SK-N-SH treated with all-trans-retinoic acid at 6 μM for 48 hours (cell line): ENCODE measurements at places on chromosomes 3 and 15.

DNA sequence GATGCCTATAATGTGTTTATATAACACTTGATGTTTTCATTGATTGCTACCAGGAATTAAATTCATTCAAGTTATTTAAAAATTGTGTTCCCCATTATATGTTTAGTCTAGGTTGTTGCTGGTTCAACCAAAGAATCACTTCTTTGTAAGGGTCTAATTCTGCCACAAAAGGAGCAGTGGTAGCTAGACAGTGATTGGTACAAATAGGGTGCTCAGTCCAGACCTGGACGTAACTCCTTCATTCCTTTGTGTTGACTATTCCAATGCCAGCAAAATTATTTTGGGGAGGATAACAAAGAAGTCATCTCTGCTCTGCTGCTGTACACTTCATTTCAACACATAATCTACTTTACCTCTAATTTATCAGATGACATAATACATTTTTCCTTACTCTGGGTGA, 1.2 kb downstream of the CHMP2B start:
- ATAC-seq, result no peak

- ATAC-seq, result no peak
Measured at GRCh38 chr15:78197632-78198031, 36.7 kb downstream of the ACSBG1 start.

- no peak for ATAC-seq
Measured at GRCh38 chr3:97689111-97689510, 75.4 kb upstream of the ARL6 start.

DNA sequence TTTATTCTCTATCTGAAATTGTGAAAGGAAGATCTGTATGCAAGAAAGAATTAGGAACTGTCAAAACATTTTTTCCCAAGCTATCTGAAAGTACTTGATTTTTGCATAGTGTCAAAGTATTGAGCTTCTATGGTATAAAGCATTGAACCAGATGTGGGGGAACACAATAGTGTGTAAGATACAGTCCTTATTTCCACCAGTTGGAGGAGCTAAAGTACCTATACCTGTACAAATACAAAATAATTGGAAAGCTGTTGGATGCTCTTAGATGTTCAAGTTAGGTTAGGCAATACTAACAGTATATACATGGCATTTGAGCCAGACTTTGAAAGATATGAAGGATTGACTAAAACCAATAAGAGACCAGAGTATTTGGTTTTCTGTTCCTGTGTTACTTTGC, 148.4 kb downstream of the B3GALNT1 start:
- peak; percentile 68 for ATAC-seq

GRCh38 chr3:77081240-77081661, 41.4 kb downstream of the ROBO2 start:
- ATAC-seq, result no peak

DNA sequence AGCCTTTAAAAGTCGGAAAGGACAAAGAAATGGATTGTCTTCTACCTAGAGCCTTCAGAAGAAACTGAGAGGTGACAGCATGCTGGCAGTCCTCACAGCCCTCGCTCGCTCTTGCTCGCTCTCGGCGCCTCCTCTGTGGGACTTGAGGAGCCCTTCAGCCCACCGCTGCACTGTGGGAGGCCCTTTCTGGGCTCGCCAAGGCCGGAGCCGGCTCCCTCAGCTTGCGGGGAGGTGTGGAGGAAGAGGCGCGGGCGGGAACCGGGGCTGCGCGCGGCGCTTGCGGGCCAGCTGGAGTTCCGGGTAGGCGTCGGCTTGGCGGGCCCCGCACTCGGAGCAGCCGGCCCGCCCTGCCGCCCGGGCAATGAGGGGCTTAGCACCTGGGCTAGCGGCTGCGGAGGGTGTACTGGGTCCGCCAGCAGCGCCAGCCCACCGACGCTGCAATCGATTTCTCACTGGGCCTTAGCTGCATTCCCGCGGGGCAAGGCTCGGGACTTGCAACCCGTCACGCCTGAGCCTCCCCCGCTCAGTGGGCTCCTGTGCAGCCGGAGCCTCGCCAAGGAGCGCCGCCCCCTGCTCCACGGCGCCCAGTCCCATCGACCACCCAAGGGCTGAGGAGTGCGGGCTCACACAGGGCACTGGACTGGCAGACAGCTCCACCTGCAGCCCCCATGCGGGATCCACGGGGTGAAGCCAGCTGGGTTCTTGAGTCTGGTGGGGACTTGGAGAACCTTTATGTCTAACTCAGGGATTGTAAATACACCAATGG, 953.8 kb upstream of the GBE1 start:
- no peak for ATAC-seq

- no peak for ATAC-seq
Measured at GRCh38 chr15:91298101-91298500, 198.0 kb downstream of the SV2B start.

- ATAC-seq, result no peak
Measured at GRCh38 chr3:1252061-1252430, 159.2 kb downstream of the CNTN6 start.

DNA sequence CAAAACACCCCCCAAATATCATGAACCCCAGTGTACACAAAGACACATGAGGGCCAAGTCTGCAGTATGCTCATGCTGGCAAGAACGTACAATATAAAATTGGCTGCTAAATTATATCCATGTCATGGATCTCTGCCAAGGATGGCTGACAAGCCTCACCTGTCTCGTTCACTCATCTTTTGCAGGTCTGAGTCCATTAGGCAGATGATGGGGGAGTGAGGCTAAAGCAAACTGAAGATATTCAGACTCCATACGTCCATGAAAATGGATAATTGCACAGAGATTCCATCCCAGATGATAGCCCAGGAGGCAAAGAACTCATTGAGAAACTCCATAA, 122.3 kb upstream of the PTPRG start:
- no peak for ATAC-seq

- ATAC-seq, result no peak
Measured at GRCh38 chr3:54696313-54696712, 231.5 kb downstream of the LRTM1 start.

- no peak for ATAC-seq
Measured at GRCh38 chr15:78841376-78841706, 30.1 kb upstream of the ADAMTS7 start.
